Hematopoietic multipotent progenitor cell treated with erythropoietin and hydrocortisone succinate and interleukin-3 and kit ligand, for 4 days (in vitro differentiated cells): ENCODE measurements at places on chromosomes 6 and 20.

DNA sequence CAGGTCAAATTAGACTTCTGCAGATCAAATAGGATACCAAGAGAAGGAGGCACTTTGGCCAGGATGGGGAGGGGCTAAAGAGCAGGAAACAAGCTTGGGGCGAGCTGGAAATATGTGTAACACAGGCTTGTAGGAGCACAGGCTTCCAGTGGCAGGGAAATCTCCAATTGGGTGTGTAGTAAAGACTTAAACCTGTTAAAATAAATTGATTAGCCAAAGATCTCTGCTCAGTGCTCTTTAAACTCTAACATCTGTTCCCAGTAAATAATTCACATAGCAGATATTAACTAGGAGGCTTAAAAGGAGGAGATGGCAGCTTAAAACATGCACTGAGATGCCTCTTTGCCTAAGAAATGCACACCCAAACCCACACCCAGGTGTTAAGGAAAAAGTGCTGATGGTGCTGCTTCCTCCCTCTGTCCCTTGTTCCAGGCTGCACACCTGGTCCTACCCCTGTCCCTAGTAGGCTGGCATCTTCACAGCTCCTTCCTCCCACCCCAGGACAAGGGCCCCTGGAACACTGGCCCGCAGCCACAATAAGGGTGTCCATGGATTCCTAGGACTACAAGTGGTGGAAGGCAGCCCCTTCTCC lies 93.5 kb upstream of the MLN start:
- DNase-seq = no peak

- DNase-seq = no peak
Measured at GRCh38 chr6:134453792-134454510, 136.0 kb upstream of the SGK1 start.

DNA sequence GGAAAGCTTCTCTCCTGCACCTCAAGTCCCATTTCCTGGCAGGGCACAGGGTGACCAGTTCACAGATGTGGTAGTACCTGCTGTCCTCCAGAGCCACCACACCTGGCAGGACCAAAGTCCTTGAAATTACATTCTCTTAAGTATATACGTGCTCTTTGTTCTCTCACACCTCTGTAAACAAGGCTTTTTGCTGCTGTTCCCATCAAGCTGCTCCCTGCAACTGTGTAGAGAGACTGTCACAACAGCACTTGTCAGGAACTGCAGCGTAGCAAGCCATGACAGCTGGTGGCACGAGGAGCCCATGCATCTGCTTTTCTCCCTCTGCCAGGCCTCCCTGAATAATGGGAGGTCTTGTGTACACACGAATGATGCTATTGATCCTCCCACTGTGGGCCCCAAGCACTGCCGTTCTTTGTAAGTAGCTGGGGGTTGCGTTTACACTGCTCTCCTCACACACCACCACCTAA lies 431.8 kb downstream of the CD83 start:
- DNase-seq = no peak

GRCh38 chr20:48750941-48751635 lies 76.7 kb downstream of the PREX1 start:
- peak; percentile 83 for DNase-seq

GRCh38 chr6:138404666-138405337 lies 779 bp downstream of the HEBP2 start:
- peak; percentile 60 for DNase-seq

- peak; percentile 40 for DNase-seq
Measured at GRCh38 chr6:110233770-110234374, 53.6 kb downstream of the CDC40 start.

- DNase-seq = no peak
Measured at GRCh38 chr6:165705941-165706340, 42.9 kb upstream of the PDE10A start.

GRCh38 chr20:33400812-33401183 lies 521 bp downstream of the CDK5RAP1 start:
- peak; percentile 54 for DNase-seq

- DNase-seq = peak; percentile 69
Measured at GRCh38 chr6:85923013-85923430, 280.3 kb upstream of the SYNCRIP start.

- no peak for DNase-seq
Measured at GRCh38 chr20:59382157-59382725, 81.8 kb downstream of the EDN3 start.

- DNase-seq = peak; percentile 49
Measured at GRCh38 chr6:162620073-162620472, 107.5 kb downstream of the PRKN start.

GRCh38 chr6:104182811-104183210 lies 676.9 kb downstream of the HACE1 start:
- no peak for DNase-seq

DNA sequence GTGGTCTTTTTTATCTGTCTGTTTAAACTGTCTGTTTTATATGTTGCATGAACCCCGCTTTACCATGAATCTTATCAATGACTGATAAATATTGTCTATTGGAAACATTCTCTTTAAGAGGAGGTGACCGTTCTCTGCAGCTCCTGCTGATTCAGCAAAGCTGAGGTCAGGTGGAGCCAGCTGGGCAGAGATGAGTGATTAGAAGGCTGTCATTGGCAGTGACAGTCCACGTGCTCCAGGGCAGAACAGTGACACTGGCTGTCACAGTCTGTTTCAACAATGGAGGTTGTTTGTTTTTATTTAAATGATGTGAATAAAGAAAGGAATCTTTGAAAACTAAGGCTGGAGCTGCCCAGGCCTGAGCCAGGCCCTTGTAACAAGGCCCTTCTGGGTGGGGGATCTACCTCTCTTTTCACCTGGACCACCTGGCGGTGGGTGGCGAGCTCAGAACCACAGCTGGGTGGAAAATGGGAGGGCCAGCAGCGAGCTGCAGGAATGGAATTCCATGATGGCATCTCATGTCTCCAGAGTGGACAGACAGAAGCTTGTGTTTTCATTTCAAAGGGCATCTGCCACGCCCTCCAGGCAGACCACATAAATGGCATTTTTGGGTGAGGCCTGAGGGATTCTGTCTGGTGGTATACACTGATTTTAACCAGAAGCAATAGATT lies 12.6 kb downstream of the SYNJ2 start:
- no peak for DNase-seq

GRCh38 chr20:30985386-30985785 lies 272.1 kb upstream of the DEFB115 start:
- DNase-seq = no peak
